Regular cardiac myocyte (primary cell): ENCODE measurements at places on chromosomes 2 and 18. TPM values are rescaled to one million over a fixed set of nuclear protein-coding genes. Genes with fewer than 3 reads are reported as not detected.

The CFAP65 gene
- total RNA-seq, result not detected in 2 replicates

The C2orf15 gene
- 0.19 and 0.28 TPM in 2 replicates for total RNA-seq

The TCF23 gene
- not detected in 2 replicates for total RNA-seq

The FSIP2 gene
- total RNA-seq, result under 0.01 and 0.19 TPM in 2 replicates

The KLHL30 gene
- 1.7 and 9.9 TPM in 2 replicates for total RNA-seq

The DAW1 gene
- 24.2 and 31.6 TPM in 2 replicates for total RNA-seq

The NETO1 gene
- total RNA-seq, result not detected in 2 replicates

The MYCN gene
- 0.28 TPM in 1 of 2 replicates, not detected in the other for total RNA-seq

The UGP2 gene
- 172 and 237 TPM in 2 replicates for total RNA-seq

The ATP8B1 gene
- total RNA-seq, result 86.8 and 112 TPM in 2 replicates

The MDH1B gene
- total RNA-seq, result 0.38 and 0.56 TPM in 2 replicates

The CRYGD gene
- total RNA-seq, result not detected in 2 replicates

The IL1B gene
- total RNA-seq, result 150 and 229 TPM in 2 replicates

The GAD1 gene
- under 0.01 and 0.19 TPM in 2 replicates for total RNA-seq

The ACVR1C gene
- total RNA-seq, result 0.58 and 0.85 TPM in 2 replicates

The CNTNAP5 gene
- under 0.01 TPM in 2 replicates for total RNA-seq

The GLB1L gene
- total RNA-seq, result 5.8 and 12.7 TPM in 2 replicates

The TGFBRAP1 gene
- total RNA-seq, result 13.6 and 14.4 TPM in 2 replicates

The TMEM198 gene
- total RNA-seq, result 0.96 and 2.0 TPM in 2 replicates

The SEPTIN10 gene
- 84.5 and 104 TPM in 2 replicates for total RNA-seq

The GATA6 gene
- total RNA-seq, result 16.5 and 35.0 TPM in 2 replicates

The PRSS56 gene
- total RNA-seq, result not detected in 2 replicates

The GCFC2 gene
- total RNA-seq, result 7.9 and 12.7 TPM in 2 replicates

The GCG gene
- total RNA-seq, result not detected in 2 replicates
